Calu3 (cell line): ENCODE measurements at places on chromosomes 2 and 18. TPM values are rescaled to one million over a fixed set of nuclear protein-coding genes. Genes with fewer than 3 reads are reported as not detected.

FBXO41 gene
- 15.0 and 16.1 TPM in 2 replicates for total RNA-seq

PROM2 gene
- 24.7 and 29.9 TPM in 2 replicates for total RNA-seq

CPO gene
- total RNA-seq = 0.40 TPM in 1 of 2 replicates, not detected in the other

DNA sequence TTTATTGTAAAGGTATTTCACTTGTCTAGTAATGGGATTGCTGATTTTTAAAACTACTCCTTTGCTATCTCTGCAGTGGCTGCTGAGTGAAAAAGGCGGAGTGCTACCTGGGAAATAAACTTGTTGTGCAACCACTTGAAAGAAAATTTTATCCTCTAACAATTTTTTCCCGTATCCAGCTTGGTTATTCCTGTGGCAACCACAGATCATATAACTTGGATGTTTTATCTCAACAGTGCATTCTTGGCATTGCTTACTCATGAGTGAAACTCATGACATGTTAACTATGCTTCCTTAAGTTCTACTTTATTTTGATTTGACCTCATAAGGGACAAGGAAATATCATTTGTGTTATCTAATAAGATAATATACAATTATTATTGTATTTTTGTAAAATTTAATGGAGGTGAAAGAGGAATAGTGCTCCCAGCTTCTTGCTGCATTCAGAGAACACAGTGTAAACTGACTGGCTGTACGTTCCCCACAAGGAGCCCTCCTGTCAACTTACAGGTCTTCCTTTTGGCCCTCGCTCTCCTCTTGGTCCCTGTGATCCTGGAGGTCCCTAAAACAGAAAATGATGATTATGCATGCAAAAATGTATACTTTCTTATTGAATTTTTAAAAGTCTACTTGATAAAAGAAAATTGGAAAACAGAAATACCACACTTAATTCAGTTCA is 82.7 kb downstream of the COL5A2 start:
- peak; percentile 12 for DNase-seq

GRCh38 chr2:71742953-71743601 is 289.7 kb downstream of the DYSF start:
- peak; percentile 42 for DNase-seq

DNA sequence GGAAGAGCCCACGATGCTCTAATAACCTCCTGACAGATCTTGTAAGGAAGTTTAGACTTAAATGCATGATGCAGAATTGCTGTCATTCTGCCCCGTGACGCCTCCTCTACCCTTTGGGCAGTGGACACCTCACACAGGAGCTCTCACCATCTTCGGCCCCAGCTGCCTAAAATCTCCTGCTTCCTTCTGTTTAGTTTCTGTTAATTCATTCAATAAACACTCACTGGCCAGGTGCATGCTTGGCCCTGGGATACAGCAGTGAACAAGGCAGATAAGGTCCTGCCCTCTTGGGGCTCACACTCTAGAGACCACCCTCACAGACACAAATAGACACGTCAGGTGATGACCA is 81.1 kb downstream of the SEPTIN10 start:
- no peak for DNase-seq

DNA sequence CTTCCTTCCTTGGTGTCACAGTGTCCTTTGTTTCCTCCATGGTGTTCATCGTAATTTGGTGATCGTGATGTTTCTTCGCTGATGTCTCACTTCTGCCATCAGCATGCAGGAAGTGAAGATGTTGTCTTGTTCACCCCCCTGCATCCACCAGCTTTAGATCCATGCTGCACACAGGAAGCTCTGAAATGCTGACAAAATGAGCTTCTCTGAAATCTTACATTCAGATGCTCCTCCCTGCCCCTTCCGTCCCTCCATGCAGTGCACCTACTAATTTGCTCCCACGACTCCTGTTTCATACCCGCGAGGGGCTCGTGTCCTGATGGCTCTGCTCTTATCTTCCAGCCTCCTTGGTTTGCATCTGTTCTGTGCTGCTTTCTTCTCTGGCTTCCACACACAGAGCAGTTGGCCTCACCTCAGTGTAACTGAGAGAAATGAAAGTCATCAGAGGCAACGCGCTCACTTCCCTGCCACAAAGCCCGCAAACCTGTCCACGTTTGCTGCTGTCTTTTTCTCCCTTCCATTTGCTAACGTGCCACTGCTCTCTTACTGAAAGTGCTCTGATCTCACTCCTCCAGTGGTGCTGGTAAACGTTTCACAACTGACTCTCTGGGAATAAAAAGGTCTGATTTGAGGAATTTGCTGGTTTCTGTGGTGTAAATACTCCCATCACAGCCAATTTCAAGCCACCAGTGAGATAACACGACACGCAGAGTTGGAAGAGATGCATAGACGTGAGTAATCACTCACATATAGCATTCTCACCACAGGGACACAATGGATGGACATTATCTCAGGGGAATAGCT is 41.0 kb upstream of the MGAT4A start:
- DNase-seq = no peak

DNA sequence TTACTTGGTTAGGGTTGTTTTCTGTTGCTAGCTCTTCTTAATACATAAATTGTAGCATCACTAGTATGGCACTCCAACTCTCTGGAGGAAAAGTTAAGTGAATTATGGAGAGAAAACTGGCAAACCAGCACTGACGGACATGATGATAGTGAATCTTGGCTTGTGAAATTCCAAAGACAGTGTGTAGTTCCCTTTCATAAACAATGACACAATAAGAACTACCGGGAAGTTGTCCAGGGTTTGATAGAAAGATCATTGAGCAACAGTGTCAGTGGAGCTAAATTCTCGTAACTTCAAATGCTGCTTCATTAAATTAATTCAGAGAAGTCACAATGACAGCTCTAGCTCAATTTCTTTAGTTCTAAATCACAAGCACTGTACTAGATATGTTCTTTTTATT is 66.5 kb downstream of the RIT2 start:
- no peak for DNase-seq

DNA sequence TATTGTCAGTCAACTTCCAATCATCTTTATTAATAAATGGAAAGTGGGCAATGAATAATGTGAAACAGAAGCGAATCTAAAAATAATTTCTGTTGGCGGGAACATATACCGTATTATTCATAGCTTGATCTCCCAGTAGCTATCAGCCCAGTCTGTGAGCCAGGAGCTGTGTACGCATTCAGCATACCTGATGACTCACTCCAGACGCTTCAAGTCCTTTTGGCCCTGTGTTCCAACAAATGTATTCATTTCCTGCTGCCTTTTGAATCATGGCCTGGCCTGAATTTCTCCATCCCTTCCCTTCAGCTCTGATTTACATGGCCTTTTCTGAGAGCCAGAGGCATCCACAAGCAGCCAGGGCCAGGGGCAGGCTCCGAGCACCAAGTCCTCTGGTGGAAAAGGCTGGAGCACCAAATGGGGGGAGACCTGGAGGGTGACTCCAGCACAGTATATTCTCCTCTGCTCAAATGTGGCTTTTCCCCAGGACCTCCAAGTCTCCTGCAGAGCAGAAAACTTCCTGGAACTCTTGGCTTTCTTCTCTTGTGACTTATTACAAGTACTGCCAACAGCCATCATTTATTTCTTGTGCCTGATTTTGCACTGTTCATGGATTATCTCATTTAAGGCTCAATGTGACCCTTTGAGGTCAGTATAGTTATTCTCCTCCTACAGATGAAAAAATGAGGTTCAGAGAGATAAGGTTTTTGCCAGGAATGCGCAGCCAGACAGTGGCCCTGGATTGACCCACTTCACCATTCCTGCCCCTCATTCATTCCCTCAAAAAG is 108.7 kb downstream of the EN1 start:
- peak; percentile 67 for DNase-seq

DNA sequence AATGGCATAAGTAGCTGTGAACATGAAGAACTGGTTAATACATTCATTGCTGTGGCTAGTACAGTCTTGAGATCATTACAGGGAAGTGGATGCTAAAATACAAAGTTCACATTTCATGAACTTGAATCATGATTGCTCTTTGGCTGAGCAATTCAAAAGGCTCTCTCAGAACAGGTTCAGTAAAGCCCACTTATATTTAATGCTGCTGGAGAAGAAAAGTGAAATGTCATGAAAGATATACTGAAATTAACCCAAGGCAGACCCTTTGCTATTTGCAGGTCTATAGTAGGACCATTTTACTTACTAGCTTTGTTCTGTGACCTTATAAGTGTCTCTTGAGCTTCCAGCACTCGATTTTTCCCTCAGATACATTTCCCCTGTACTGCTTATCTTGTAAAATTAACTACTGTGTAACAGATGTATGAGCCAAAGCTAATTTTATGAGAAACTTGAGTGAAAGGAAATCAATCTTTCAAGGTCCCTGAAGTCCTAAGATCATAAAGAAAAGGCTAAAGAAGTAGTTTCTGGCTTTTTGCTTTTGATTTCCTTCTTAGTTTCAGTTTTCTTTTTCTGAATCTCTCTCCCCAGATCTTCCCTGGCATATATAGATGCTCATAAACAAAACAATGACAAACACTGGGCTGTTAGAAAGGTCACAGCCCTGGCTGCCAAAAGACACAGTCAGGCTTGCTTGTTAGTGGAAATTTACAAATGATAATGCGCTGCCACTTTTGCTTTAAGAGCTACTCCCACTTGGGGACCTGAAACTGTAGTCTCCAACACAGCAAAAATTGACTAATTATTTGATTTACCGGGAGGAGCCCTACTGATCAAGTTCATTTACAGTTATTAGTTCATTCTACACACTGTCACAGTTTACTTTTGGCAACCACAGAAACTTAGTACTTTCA is 132.7 kb upstream of the XPO1 start:
- DNase-seq = no peak

DNA sequence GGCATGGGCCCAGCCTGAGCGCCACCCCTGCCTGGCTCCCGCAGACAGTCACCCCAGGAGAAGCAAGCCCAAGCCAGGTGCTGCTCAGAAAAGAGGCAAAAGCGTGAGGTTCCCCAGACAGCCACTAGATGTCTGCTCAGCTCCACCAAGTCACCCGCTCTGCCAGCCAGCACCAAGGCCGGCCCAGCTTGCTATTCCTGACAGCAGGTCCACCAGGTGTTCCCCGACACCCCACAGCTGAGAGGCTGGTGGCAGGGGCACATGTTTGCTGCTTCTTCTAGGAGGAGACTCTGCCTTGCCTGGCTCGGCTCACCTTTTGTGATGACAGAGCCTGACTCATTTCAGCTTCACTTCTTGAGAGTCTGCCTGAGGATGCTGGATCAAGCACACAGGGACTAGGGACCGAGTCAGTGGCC is 206.7 kb downstream of the MGAT5 start:
- peak; percentile 69 for DNase-seq

DNA sequence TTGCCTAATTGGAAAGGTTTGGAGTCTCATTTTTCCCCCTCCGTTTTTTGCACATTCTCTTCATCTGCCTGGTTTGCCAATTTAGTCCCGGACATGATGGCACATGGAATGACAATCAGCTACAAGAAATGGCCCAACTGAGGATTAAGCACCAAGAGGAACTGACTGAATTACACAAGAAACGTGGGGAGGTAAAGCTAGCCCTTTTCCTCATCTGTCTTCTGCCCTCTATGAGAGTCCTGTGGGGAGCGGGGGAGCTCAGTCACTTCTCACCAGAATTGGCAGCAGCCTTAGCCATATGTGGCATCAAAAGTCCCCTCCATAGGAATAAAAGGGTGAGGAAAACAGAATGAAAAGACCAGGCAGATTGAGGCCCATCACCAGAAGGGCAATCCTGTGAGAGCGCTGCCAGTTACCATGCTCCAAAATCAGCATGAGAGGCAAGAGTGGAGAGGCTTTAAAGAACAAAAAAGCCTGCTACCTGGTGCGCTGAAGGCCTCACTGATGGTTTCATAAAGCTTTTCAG is 11.6 kb downstream of the ATG16L1 start:
- no peak for DNase-seq

- DNase-seq = no peak
These were observed 20.6 kb upstream of the EXOC6B start for GRCh38 chr2:72846171-72847095.

DNA sequence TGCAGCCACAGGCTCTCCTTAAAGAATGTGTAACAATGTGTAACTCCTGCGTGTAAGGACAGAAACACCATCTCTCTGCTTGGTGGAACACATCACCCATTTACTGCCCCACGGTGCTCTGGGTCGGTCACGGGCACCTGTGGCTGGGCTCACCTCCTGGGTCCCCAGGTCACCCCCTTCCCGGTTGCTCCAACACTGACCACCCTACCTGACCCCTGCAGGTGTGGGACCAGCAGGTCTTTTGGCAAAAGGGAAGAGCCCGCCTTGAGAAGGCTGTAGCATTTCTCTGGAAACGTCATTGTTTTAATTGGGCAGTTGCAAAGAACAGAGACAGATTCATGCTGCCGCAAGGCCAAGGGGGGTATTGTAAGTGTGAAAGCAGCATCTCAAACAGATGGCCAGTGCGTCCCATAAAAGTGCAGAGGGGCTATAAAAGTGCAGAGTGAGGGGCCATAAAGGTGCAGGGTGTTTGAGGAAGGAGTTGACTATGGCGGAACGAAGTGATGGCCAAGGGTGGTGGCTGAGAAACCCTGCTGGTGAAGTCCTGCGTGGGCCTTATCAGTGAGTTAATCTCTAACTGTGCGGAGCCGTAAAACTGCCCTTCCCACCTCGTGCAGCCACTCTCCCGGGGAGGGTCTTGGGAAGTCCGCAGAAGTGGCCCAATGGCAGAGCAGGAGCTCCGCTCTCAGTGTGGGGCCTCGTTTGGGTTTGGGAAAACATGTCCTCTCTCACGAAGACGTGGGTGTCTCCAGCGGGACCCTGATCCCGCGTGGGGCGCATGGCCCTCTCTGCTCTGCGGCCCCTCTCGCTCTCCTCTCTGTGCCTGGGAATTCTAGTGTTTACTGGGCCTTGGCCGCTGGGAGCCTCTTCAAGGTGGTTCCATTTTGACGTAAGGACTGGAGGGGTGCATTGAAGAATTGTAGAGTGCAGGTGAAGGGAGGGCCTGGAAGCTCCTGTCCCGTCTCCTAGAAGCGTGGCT is 13.7 kb upstream of the NEU4 start:
- no peak for DNase-seq

- no peak for DNase-seq
These were observed 137.5 kb upstream of the MAP3K20 start for GRCh38 chr2:172937884-172938712.

DNA sequence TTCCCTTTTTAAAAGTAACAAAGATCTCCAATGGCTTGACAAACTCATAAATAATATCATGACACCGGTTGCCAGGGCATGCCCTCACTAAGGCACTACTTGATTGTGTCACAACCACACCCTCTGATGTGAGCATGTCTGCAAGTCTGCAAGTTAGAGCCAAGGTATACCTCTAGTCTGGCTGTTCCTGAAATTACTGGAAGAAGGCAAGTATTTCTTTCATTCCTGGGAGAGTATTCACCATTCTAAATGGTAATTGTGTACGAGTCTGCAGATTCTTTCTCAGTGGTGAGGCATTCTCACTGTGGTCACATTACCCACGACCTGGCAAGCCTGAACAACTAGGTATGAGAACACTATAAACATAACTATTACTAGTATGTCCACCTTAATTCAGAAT is 25.7 kb upstream of the RNU4ATAC start:
- no peak for DNase-seq

- no peak for DNase-seq
These were observed 304.0 kb downstream of the IRS1 start for GRCh38 chr2:226495466-226496272.

DNA sequence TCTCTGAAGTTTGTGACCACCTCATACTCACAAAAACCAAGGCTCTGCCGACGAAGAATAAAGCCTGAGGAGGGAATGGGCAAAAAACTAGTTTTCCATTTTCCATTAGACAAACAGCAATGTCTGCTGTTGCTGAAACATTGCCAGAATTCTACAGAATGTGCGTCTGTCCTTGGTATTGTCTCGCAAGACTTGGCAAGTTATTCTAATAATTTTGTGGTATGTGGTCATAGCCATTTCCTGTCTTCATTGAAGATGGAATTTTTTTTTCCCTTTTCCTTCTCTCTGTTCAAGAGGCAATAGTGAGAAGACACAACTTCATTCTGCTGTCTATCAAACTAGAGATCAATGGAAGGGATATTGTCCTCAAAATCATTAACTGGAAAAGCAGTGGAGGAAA is 296.1 kb downstream of the RND3 start:
- no peak for DNase-seq
